Ovary (tissue), 10 donors: ENCODE measurements at places on chromosomes 2 and 18. TPM values are rescaled to one million over a fixed set of nuclear protein-coding genes. Genes with fewer than 3 reads are reported as not detected.

GRCh38 chr2:150681120-150681804, 193.8 kb upstream of the RND3 start:
- no peak overlapping the region for H3K27ac ChIP-seq
- H3K27me3 ChIP-seq: no peaks in the 10 kb centered on the region
- H3K36me3 ChIP-seq: no peaks in the 10 kb centered on the region

DNA sequence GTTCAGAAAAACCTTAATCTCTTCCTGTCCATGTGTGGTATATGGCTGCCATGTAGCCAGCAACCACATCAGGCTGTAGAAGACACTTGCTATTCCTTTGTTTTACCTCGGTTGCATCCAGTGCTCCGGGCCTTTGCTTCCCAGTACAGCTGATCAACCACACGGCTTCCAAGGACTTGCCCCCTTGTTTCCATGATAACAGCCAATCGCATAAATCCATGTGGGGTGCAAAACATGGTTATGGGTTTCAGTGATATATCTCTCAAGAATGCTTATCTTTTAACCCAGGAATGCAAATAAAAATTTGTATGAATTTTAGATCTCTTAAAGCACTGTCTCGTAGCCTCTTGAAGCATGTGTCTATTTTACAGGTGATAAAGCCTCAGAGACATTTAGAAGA, 118.3 kb downstream of the MGAT5 start:
- peaks cover 29% of the 10 kb centered on the region for H3K4me1 ChIP-seq
- no peak overlapping the region for H3K4me3 ChIP-seq

DNA sequence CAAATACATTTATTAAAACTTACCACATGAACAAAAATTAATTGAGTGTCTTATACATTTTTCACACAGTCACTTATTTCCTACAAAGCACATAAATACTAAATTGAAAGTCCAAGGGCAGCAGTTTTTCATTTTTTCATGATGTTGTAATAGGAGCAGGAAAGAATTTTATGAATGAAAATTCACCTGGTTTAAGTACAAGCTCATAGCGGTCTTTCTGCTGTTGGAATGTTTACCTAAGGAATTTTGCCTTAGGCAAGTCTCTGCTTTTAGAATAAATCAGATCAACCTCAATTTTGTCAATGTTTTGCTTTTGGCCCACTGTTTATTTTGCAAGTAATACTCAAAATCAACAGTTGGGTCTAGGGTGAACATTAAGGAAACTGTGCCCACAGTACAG, 40.0 kb downstream of the ETAA1 start:
- H3K4me3 ChIP-seq: no peak overlapping the region
- DNase-seq: no peak
- no peak overlapping the region for H3K27ac ChIP-seq
- H3K4me1 ChIP-seq: no peaks in the 10 kb centered on the region
- no peaks in the 10 kb centered on the region for H3K27me3 ChIP-seq

- H3K4me1 ChIP-seq: no peaks in the 10 kb centered on the region
- DNase-seq: peak; percentile 62
- no peaks in the 10 kb centered on the region for H3K36me3 ChIP-seq
- H3K27ac ChIP-seq: no peak within 1 kb of the TSS
Measured at GRCh38 chr2:164620873-164621763, at the start of gene GRB14. Gene GRB14, minus strand, starts transcription at chr2:164621482. Its CDS starts 173 bp downstream, at chr2:164621309.

DNA sequence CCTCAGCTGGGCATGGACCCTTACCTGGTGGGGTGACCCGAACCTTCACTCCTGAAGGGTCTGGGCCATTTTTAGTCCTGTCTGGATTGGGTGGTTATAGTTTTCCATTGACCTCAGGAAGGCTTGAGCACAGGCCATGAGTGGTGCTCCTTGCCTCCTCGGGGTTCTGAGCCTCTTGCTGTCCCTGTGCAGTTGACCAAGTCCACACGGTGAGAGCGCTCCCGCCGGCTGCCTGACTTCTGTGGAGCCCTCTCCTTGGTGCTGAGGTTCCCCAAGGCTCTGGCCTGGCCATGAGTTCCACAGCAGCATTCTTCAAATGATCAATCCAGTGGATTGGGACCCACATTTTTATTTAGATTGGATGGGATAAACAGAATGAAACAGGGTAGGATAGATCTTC, 159.5 kb downstream of the SEPTIN10 start:
- no peak for DNase-seq
- H3K36me3 ChIP-seq: no peaks in the 10 kb centered on the region
- H3K4me1 ChIP-seq: no peaks in the 10 kb centered on the region
- no peak overlapping the region for H3K27ac ChIP-seq
- H3K27me3 ChIP-seq: no peaks in the 10 kb centered on the region
- no peak overlapping the region for H3K4me3 ChIP-seq

GRCh38 chr18:42883169-42883568, 232.3 kb downstream of the RIT2 start:
- DNase-seq: no peak
- H3K4me1 ChIP-seq: no peaks in the 10 kb centered on the region
- H3K4me3 ChIP-seq: no peak overlapping the region
- no peaks in the 10 kb centered on the region for H3K27me3 ChIP-seq

INHBB gene
- 2.9 TPM for total RNA-seq

GRCh38 chr2:64245631-64246030, 101.4 kb upstream of the PELI1 start:
- H3K27me3 ChIP-seq: no peaks in the 10 kb centered on the region
- no peak overlapping the region for H3K4me3 ChIP-seq
- peaks cover 5% of the 10 kb centered on the region for H3K4me1 ChIP-seq
- no peak for DNase-seq
- H3K27ac ChIP-seq: no peak overlapping the region

GRCh38 chr2:18522484-18523146, 37.8 kb downstream of the RDH14 start:
- no peak overlapping the region for H3K4me3 ChIP-seq
- no peaks in the 10 kb centered on the region for H3K36me3 ChIP-seq
- H3K27ac ChIP-seq: no peak overlapping the region
- no peak for DNase-seq
- H3K4me1 ChIP-seq: no peaks in the 10 kb centered on the region

SLC9A4 gene
- 0.10 TPM for total RNA-seq

GRCh38 chr2:162265666-162266459, 22.6 kb upstream of the FAP start:
- no peaks in the 10 kb centered on the region for H3K27me3 ChIP-seq
- H3K36me3 ChIP-seq: peaks cover 2% of the 10 kb centered on the region
- no peak overlapping the region for H3K4me3 ChIP-seq
- no peak overlapping the region for H3K27ac ChIP-seq
- H3K4me1 ChIP-seq: peaks cover 2% of the 10 kb centered on the region

- no peaks in the 10 kb centered on the region for H3K4me1 ChIP-seq
- no peaks in the 10 kb centered on the region for H3K36me3 ChIP-seq
- no peaks in the 10 kb centered on the region for H3K27me3 ChIP-seq
- H3K27ac ChIP-seq: no peak overlapping the region
- no peak for DNase-seq
- no peak overlapping the region for H3K4me3 ChIP-seq
Measured at GRCh38 chr2:233492078-233492477, 74.5 kb downstream of the USP40 start.

ZNF532 gene
- 106 TPM for total RNA-seq
